Heart left ventricle (tissue), 16 donors: ENCODE measurements at places on chromosomes 13 and 19. TPM values are rescaled to one million over a fixed set of nuclear protein-coding genes. Genes with fewer than 3 reads are reported as not detected.

DNA sequence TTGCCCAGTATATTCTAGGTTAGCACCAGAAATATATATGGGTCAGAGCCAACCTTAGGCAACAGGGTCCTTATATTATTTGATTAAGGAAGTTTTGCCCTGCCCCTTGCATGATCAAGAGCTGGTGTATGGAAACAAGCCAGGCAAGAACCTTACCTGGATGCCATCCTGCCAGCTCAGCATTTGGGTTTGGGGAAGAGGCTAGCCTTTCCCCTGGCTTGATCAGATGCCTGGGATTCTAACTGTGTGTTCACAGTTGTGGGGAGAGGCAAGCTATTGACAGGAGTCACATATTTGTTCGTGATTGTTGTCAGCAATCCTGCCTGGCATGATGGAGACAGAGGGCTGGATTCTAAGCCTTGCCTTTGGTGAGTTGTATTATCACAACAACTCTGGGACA is 260.0 kb upstream of the DACH1 start:
- no peaks in the 10 kb centered on the region for H3K36me3 ChIP-seq
- DNase-seq: no peak
- no peak overlapping the region for H3K27ac ChIP-seq
- H3K4me1 ChIP-seq: no peaks in the 10 kb centered on the region

- H3K27me3 ChIP-seq: no peaks in the 10 kb centered on the region
- peaks cover 14% of the 10 kb centered on the region for H3K4me1 ChIP-seq
- peak; percentile 41 for DNase-seq
Measured at GRCh38 chr13:104984296-104984818, 1551.1 kb downstream of the EFNB2 start.

PRODH2 gene
- total RNA-seq: not detected

DNA sequence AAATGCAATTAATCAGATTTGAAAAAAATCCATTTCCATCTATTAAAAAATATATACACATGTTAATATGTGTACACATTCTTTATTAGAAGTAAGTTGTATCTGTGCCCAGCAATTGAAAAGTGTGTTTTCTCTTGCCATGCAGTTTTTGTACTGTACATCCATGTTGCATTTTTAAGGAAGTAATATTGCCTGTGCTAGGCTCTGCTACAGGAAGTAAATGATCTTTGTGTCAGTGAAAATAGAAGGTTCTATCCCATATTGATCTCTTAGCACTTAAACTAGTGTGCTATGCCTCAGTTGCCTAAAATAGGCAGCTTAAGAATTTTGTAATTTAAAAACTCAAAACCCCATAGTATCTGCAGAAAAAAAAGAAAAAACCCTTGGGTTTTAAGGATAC is 122.5 kb downstream of the CDK8 start:
- H3K27ac ChIP-seq: no peak overlapping the region
- no peak for DNase-seq
- no peaks in the 10 kb centered on the region for H3K36me3 ChIP-seq

ZNF296 gene
- 0.24 TPM for total RNA-seq

DNA sequence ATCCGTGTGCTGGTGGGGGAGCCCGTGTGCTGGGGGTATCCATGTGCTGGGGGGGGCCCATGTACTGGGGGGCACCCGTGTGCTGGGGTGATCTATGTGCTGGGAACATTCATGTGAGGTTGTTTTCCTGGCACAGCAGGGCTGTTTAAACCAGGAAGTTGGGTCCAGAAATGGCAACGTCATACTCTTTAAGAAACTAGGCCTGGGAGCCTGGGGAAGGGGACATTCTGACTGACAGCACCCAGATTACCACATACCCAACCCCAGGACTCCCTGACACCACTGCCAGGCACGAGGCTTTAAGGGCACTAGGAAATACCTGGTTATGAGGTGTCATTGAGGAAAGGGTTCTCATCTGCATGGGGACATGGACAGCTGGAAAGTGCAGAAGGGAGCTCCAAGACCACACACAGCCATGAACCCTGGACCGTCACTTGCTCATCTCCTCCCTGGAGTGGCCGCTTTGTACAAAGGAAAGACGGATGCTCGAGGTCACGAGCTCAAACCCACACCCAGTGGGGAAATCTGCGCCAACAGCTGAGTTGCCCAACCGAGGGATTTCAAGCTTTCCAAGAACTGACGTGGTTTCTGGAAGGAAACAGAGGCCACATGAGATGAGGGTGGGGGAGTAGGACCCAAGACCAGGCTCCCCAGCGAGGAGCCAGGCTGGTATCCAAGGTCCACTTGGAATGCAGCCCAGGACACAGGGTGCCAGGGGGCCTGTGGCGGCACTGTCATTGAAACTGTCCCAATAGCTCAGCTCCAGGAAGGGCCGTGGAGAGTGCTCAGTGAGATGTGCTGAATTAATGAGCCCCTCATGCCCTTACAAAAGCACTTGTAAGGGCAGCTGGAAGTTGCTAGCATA is 40.9 kb downstream of the RAB20 start:
- peaks cover 29% of the 10 kb centered on the region for H3K4me1 ChIP-seq
- H3K4me3 ChIP-seq: no peak overlapping the region
- peak overlapping the region; percentile 73 for H3K27ac ChIP-seq
- peaks cover 10% of the 10 kb centered on the region for H3K36me3 ChIP-seq
- DNase-seq: peak; percentile 83
- no peaks in the 10 kb centered on the region for H3K27me3 ChIP-seq

GRCh38 chr13:107373551-107373950 is 805.6 kb upstream of the ARGLU1 start:
- no peak overlapping the region for H3K4me3 ChIP-seq
- H3K4me1 ChIP-seq: no peaks in the 10 kb centered on the region
- no peak for DNase-seq

MEDAG gene
- total RNA-seq: 12.6 TPM

ZNF417 gene
- 10.8 TPM for total RNA-seq

PTPRS gene
- total RNA-seq: 20.0 TPM

C5AR1 gene
- total RNA-seq: 10.2 TPM

- no peaks in the 10 kb centered on the region for H3K27me3 ChIP-seq
- no peaks in the 10 kb centered on the region for H3K4me1 ChIP-seq
- H3K36me3 ChIP-seq: no peaks in the 10 kb centered on the region
- H3K4me3 ChIP-seq: no peak overlapping the region
- H3K27ac ChIP-seq: no peak overlapping the region
- DNase-seq: no peak
Measured at GRCh38 chr13:37706041-37706440, 107.5 kb upstream of the POSTN start.

KLK10 gene
- not detected for total RNA-seq

GRCh38 chr19:16077984-16078758 is 1.9 kb downstream of the TPM4 start:
- peaks cover 3% of the 10 kb centered on the region for H3K36me3 ChIP-seq
- H3K27ac ChIP-seq: peak overlapping the region; percentile 99
- H3K27me3 ChIP-seq: no peaks in the 10 kb centered on the region

SHANK1 gene
- total RNA-seq: 0.41 TPM

GRCh38 chr19:1860042-1860775 is 3.2 kb downstream of the KLF16 start:
- peaks cover 84% of the 10 kb centered on the region for H3K4me1 ChIP-seq
- H3K4me3 ChIP-seq: peak overlapping the region; percentile 15
- H3K36me3 ChIP-seq: no peaks in the 10 kb centered on the region
- peak overlapping the region; percentile 47 for H3K27ac ChIP-seq

- no peak overlapping the region for H3K27ac ChIP-seq
- peaks cover 19% of the 10 kb centered on the region for H3K4me1 ChIP-seq
- DNase-seq: no peak
- peak overlapping the region; percentile 11 for H3K4me3 ChIP-seq
Measured at GRCh38 chr13:42055500-42056085, 7.1 kb downstream of the DGKH start.

DNA sequence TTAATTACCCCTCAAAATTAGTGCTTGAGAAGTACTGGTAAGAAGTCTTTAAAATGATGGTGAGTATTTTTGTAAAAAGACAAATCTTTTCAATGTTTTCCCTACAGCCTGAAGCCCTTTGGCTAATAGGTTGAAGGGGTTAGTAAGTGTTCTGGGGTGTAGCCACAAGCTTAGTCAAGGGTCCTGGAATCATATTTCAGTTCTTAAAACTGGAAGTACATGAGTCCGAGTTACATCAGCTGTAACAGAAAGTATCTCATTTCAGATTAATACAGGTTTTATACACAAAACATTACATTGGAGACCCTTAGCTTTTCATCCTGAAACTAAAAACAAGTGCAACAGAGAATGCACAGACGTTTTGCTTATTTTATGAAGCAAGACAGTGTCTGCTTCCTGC is 52.7 kb upstream of the TEX29 start:
- peaks cover 32% of the 10 kb centered on the region for H3K36me3 ChIP-seq
- no peak overlapping the region for H3K4me3 ChIP-seq
- DNase-seq: no peak
- no peaks in the 10 kb centered on the region for H3K27me3 ChIP-seq
- H3K4me1 ChIP-seq: peaks cover 4% of the 10 kb centered on the region

ZNF625 gene
- 4.0 TPM for total RNA-seq

PSG4 gene
- total RNA-seq: not detected

- no peak overlapping the region for H3K4me3 ChIP-seq
- H3K4me1 ChIP-seq: peaks cover 21% of the 10 kb centered on the region
- H3K27ac ChIP-seq: no peak overlapping the region
- DNase-seq: no peak
- H3K36me3 ChIP-seq: peaks cover 85% of the 10 kb centered on the region
Measured at GRCh38 chr13:98823442-98823841, 71.0 kb upstream of the SLC15A1 start.

- H3K36me3 ChIP-seq: no peaks in the 10 kb centered on the region
- no peak for DNase-seq
- H3K27me3 ChIP-seq: no peaks in the 10 kb centered on the region
- H3K4me3 ChIP-seq: no peak overlapping the region
- H3K4me1 ChIP-seq: no peaks in the 10 kb centered on the region
- no peak overlapping the region for H3K27ac ChIP-seq
Measured at GRCh38 chr19:13681509-13681908, 82.8 kb upstream of the MRI1 start.

- H3K4me1 ChIP-seq: peaks cover 63% of the 10 kb centered on the region
- H3K27me3 ChIP-seq: no peaks in the 10 kb centered on the region
- peaks cover 4% of the 10 kb centered on the region for H3K36me3 ChIP-seq
- DNase-seq: no peak
- H3K4me3 ChIP-seq: no peak overlapping the region
- no peak overlapping the region for H3K27ac ChIP-seq
Measured at GRCh38 chr13:97302611-97303010, 80.5 kb downstream of the MBNL2 start.

GRCh38 chr13:94713561-94714182 is 1.3 kb upstream of the SOX21 start:
- DNase-seq: no peak
- peaks cover 49% of the 10 kb centered on the region for H3K27me3 ChIP-seq
- H3K4me1 ChIP-seq: peaks cover 32% of the 10 kb centered on the region
- H3K27ac ChIP-seq: no peak overlapping the region
- H3K4me3 ChIP-seq: no peak overlapping the region
- no peaks in the 10 kb centered on the region for H3K36me3 ChIP-seq

DNA sequence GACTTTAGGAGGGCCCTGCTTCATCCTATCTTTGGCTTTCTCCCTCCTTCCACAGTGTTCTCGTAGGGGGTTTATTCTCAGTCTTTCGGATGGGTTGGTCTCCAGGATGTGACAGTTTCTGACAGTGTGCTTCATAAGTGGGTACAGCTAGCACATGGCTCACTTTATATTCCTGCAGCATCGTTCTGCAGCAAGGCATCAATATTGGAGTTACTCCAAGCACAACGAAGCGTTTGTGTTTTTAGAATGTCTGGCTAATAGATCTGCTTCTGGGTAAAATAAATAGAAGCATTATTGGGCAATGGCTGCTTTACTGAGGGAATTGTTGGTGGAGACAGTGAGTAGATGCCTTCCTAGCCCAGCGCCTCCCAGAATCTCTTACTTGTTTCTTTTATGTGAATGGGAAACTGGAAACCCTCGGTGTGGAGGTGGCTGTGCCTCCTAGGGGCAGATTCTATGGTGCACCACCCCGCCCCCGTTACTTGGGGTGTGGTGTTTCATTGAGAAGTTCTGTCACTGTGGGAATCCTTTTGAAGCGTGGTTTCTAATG is 2.0 kb downstream of the FARP1 start:
- no peak for DNase-seq
- H3K36me3 ChIP-seq: no peaks in the 10 kb centered on the region
- peak overlapping the region; percentile 99 for H3K4me3 ChIP-seq
- H3K27ac ChIP-seq: no peak overlapping the region
- H3K27me3 ChIP-seq: no peaks in the 10 kb centered on the region

- no peak overlapping the region for H3K27ac ChIP-seq
- H3K36me3 ChIP-seq: no peaks in the 10 kb centered on the region
Measured at GRCh38 chr13:33116321-33117010, 100.2 kb downstream of the KL start.

DNA sequence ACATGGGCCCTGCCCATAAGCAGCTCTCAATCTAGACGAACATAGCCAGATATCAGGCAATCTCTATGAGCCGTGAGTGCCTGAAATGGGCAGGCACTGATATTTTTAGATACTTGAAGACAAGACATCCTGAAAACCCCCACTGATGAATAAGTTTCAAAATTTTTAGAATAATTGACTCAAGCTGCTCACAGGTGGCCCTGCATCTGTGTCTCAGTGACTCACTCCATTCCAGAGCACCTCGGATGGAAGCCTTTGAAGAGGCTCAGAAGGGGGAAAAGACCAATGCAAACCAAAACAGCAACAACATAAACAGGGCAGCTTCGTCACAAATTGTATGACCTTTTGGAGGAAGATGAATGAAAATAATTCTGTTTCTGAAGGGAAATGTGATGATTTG is 42.8 kb upstream of the SLC46A3 start:
- no peaks in the 10 kb centered on the region for H3K4me1 ChIP-seq
- no peak for DNase-seq
- H3K27ac ChIP-seq: no peak overlapping the region
- H3K4me3 ChIP-seq: no peak overlapping the region

SLC25A23 gene
- total RNA-seq: 114 TPM

KLF2 gene
- total RNA-seq: 45.0 TPM

GRCh38 chr13:24216176-24216575 is 55.7 kb downstream of the SPATA13 start:
- H3K4me3 ChIP-seq: no peak overlapping the region
- peaks cover 26% of the 10 kb centered on the region for H3K4me1 ChIP-seq
- peak overlapping the region; percentile 52 for H3K27ac ChIP-seq
- no peak for DNase-seq

DNA sequence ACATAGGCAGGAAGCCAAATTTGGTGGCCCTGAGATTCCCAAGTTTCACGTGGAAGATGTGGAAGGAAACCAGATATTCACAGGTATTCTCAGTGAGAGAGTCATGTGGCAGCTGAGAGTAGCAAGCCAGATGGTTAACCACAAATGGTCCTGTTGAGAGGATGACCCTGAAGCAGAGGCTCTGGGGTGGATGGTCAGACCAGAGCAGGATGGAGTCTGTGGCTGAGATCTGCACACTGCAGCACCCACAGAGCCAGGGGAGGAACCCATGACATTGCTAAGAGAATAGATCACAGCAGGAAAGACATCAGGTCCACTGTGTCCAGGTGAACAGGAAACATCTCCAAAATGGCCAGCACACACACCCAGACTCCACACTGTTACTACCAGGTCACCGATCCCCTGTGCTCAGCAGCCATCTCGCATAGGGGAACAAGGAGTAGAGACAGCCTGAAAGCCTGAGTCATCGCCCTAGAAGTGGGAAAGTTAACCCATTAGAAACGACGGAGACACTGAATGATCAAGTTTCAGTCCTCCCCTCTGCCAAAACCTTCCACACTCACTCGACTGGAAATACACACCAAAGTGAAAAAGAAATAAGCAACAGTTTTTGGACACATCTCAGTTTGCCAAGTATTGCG is 160.0 kb downstream of the RBM26 start:
- no peak for DNase-seq
- H3K27me3 ChIP-seq: peaks cover 5% of the 10 kb centered on the region
- H3K4me3 ChIP-seq: no peak overlapping the region
- no peaks in the 10 kb centered on the region for H3K4me1 ChIP-seq

- H3K4me3 ChIP-seq: no peak overlapping the region
- H3K4me1 ChIP-seq: peaks cover 10% of the 10 kb centered on the region
- H3K27ac ChIP-seq: no peak overlapping the region
- DNase-seq: no peak
- no peaks in the 10 kb centered on the region for H3K27me3 ChIP-seq
- no peaks in the 10 kb centered on the region for H3K36me3 ChIP-seq
Measured at GRCh38 chr19:2612619-2613249, 89.8 kb downstream of the GNG7 start.
